Activated CD4-positive, alpha-beta T cell treated with anti-CD3 and anti-CD28 coated beads for 36 hours (primary cell): ENCODE measurements at places on chromosomes 16 and 17.

- DNase-seq, result no peak
Observed at GRCh38 chr16:81321039-81321438, 6.3 kb downstream of the GAN start.

GRCh38 chr17:49404906-49405305, 9.8 kb downstream of the PHB1 start:
- DNase-seq, result no peak

DNA sequence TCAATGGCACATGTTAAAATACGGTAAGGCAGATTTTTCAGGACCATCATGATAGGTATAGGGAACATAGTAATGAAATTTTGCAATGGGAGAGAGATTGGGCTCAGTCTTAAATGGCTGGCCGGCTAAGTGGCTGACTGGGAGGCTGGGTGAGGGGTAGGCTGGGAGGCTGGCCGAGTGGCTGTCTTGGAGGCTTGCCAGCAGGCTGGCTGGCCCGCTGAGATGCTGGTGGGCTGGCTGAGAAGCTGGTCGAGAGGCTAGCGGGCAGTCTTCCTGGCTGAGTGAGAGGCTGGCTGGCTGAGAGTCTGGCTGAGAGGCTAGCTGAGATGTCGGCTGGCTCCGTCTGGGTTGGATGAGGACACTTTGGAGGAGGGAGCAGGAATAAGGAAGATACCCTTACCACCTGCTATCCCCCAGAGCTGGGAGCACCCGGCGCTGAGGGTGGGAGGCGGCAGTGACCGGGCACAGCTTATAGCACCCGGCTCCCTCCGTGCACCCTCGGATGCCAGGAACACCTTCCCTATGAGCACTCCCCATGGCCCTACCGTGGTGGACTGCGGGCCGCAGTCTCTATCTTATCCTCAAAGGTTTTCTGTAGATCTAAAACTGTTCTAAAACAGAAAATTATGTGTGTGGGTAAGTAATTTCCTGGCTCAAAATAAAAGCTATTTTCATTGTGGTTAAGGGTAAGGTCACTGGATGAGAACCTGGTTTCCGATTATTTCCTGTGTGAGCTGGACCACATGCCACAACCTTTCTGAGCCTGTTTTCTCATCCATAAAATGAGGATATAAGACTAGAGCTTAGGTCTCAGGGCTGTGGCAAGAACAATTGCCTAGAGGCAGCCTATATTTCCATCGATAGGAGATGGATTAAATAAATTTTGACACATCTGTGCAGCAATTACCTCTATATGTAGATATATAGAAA, 34.5 kb upstream of the TMC5 start:
- no peak for DNase-seq

DNA sequence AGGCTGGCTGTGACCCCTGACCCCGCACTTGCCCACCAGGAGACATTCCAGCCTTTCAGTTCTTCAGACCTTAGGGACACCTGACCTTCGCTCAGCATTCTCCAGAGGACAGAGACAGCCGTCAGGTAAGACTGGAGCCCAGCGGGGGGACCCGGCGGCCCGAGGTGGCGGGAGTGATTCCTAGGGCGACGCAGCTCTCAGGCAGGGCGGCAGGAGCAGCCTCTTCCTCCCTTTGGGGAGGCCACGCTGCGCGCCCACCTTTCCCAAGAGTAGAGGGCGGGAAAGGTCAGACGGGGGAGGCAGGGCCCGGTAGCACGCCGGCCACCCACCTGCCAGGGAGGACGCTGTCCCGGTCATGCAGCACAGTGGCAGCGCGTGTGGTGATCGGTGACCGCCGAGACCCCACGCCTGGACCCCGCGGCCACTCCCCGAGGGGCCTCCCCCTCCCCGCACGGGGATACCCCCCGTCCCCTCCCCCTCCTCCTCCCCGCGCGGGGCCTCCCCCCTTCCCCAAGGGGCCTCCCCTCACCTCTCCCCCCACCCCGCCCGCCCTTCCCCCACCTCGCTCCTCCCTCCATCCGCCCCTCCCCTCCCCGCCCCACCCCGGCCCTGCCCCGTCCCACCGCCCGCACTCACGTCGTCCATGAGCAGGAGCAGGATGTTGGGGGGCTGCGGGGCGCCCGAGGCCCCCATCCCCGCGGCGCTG, 472 bp downstream of the GALNS start:
- DNase-seq, result no peak
